Stimulated activated CD8-positive, alpha-beta memory T cell treated with anti-CD3 and anti-CD28 coated beads, Interleukin-4, amount 100 ng/mL, for 1 hour (primary cell): ENCODE measurements at places on chromosomes 4 and X.

DNA sequence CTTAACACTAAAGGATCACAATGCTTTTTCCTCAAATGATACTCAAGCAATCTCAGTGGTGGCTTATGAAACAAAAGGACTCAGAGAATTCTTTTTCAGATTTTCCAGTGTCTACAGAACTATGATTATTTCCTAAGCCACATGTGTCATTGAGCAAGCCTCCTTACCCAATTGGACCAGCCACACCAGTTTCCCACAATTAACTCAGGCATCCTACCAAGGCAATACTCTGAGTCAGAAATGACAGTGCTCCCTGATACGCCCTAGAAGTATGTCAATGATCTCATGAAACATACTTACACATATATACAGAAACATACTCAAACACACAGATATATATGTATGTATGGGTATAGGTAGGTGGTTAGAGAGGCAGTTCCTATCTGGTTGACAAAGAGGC lies 4.8 kb downstream of the ADAMTS3 start:
- DNase-seq: no peak

DNA sequence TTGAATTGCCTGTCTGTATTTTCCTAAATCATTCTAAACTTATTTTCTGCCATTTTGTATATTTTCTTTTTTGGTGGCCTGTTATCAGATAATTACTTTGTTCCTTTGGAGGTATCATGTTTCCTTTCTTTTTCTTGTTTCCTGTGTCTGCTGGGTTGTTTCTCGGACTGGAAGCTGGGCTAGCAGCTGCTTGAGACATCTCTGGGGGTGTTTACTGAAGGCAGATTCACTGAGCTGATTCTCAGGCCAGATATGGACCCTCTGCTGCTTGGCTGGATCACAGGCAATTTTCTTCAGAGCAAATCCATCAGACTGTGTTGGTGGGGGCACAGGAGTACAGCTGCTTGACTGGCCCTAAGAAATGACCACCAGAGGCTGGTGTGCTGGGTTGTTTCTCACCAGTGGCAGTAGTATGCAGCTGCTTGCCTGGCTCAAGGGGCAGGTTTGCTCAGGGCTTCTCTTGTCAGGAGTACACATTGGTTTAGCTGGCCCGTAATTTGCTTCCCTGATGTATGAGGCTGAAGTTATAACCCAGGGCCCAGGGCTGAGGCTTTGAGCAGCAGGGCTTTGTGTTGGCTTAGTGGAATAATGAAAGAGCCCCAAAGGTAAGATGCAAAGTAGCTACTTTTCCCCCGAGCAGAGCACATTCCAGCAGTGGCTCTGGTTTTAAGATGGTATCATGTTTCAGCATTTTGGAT lies 680.6 kb downstream of the TECRL start:
- DNase-seq: no peak

- no peak for DNase-seq
Observed at GRCh38 chr4:75194180-75194579, 261.3 kb downstream of the PARM1 start.

GRCh38 chr4:165133150-165133549 lies 20.5 kb upstream of the TMEM192 start:
- DNase-seq: no peak

DNA sequence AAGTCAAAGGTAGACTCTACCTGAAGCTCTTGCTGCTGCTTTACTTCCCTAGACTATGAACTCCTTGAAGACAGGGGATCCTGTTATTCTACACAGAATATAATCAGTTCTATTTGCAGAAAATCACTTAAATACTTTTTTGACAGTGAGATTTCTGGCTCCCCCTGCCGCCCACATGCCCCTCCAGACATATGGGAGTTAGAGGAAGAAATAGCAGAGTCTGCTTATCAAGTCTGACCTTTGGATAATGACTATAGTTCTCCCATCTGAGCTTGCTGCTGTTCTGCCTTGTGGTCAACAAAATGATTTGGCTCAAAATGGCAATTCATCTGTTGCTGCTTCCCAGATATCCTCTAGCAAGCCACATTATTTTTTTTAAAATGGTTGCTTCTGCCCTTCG lies 101.1 kb downstream of the ENOX2 start:
- no peak for DNase-seq
